ENCODE measurements at places on chromosomes 3 and 15. TPM values are rescaled to one million over a fixed set of nuclear protein-coding genes. Genes with fewer than 3 reads are reported as not detected.

The MYZAP gene
- total RNA-seq: not detected

The PRR20G gene
- total RNA-seq: not detected

The RLBP1 gene
- not detected for total RNA-seq

The KBTBD13 gene
- not detected for total RNA-seq

The DET1 gene
- total RNA-seq: 1.8 TPM

Measured in activated naive CD8-positive, alpha-beta T cell treated with anti-CD3 and anti-CD28 coated beads for 36 hours (primary cell).